ENCODE measurements at places on chromosomes 5 and 9.

DNA sequence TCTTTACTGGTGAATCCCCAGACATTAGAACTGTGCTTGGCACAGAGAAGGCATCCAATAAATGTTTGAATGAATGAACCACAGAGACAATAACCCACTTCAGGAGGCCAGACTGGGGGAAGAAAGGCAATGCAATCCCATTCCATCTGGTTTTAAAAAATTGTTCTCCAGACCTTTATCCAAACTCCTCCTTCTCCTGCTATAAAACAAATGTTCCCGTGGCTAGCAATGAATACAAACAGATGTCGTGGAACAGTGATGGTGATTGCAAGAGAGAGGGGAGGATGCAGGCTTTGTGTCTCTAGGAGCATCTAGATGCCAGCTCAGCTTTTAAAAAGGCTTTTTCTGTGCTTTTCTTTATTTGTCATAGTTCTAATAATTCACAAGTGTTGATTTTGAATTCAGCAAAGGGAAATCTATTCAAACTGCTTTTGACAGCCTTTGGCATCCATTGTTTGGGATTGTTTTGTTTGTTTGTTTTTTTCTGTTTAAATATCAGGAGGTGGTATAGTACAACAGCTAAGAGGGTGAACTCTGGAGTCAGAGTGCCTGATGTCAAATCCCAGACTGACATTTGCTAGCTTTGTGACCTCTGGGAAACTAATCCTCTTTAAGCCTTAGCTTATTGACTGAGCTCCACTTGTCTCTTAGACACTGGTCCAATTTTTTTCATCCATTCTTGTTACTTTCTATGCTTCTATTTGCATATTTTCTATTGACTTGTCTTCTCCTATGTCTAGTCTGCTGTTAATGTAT is 59.1 kb downstream of the TNFSF15 start:
- DNase-seq = no peak

GRCh38 chr9:79007701-79008483 is 563.9 kb upstream of the TLE4 start:
- no peak for DNase-seq

DNA sequence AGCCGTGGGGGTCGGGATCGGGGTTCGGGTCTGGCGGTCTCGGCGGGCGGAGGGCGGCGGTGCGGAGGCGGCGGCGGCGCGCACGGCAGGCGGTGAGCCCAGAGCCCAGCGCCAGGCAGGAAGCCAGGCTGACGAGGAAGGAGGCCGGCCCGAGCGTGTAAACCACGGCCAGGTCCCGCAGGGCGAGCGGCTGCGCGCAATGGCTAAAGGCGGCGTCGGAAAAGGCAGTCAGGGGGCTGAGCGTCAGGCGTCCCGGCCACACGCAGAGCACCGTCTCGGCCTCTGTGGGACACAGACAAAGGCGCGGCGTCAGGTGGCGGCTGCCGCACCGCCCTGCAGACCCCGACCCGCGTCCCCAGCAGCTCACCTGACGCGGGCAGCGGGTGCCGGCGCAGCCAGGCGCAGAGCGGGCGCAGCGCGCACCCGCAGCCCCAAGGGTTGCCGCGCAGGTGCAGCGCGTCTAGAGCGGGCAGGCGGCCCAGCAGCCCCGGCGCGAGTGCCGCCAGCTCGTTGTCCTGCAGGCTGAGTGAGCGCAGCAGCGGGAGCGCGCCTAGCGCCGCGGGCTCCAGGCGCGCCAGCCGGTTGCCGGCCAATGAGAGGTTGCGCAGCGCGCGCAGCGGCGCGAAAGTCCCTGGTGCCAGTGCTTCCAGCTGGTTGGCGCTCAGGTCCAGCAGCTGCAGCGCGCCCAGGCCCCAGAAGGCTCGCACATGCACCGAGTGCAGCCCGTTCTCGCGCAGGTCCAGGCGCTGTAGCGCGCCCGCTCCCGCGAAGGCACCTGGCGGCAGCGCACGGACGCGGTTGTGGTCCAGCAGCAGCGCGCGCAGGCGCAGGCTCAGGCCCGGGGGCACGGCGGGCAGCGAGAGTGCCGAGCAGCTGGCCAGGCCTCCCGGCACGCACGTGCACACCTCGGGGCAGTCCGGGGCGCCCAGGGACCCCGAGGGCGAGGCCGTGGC is 671 bp downstream of the LRRC26 start:
- DNase-seq = peak; percentile 46

- DNase-seq = peak; percentile 27
Measured at GRCh38 chr9:127763918-127764384, 14.5 kb downstream of the SH2D3C start.

DNA sequence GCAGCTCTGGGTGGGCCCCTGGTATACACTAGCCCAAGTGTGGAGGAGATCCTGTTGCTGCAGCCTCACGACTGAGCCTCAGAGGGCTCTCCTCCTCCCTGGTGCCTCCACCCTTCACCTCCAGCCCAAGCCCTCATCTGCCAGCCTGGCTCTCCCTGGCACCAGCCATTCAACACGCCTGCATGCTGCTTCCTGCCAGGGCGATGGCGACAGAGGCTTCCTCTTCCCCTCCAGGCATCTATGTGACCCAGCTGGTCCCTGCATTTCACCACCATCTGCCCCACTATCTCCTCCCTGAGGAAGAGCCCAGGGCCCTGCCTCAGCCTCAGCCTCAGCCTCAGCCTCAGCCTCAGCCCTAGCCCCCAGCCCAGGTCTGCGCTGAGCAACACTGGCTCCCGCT is 54.8 kb upstream of the ANGPTL2 start:
- DNase-seq = no peak

GRCh38 chr9:17653947-17654465 is 75.1 kb downstream of the SH3GL2 start:
- DNase-seq = no peak

All from ELR (cell line).